ENCODE measurements at places on chromosomes 3 and 15. TPM values are rescaled to one million over a fixed set of nuclear protein-coding genes. Genes with fewer than 3 reads are reported as not detected.
A peak's percentile ranks its signal among the peaks of the same experiment; 100 is the strongest.

GRCh38 chr15:60583946-60584345, 105.0 kb upstream of the ICE2 start:
- peaks cover 3% of the 10 kb centered on the region for H3K27me3 ChIP-seq
- no peak for DNase-seq
- H3K4me1 ChIP-seq, result no peaks in the 10 kb centered on the region
- no peak overlapping the region for H3K4me3 ChIP-seq
- H3K27ac ChIP-seq, result no peak overlapping the region
- no peaks in the 10 kb centered on the region for H3K36me3 ChIP-seq

DNA sequence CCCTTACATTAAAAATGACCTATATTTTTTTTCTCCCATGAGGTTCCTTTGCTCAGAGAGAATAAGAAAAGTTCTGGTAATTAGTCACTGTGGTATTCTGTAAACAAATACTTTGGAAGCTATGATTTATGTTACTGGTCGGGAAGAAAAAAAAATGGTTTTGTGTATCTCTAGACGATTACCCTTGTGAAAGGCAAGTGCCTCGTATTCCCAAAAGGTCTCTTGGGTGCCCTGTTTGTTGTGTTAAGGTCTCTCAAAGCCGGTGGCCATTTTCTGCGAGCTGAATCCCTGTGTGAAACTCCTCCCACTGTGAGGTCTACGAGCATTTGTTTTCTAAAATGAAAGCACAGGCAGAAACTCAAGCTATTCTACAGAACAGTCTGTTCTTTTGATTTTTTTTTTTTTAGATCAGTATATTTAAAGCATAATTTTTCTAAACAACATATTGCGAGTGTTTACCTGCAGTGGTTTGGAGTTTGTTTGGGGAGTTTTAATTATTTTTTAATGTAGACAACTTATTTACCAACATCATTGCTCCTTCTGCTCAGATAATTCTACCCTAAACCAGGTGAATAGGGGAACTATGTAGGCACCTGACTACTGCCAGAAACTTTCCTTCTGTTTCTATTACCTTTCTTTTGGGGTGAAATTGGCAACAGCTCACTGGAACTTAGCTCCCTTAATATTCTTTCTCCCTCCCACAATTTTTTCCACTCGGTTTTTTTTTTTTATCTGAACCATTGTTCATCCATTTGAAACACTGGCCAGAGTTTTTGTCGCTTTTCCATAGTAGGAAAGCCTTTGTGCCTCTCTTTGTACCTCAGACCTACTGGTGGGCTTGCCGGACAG, 44.0 kb downstream of the ZBTB38 start:
- H3K4me3 ChIP-seq, result peak overlapping the region; percentile 18
- no peak for DNase-seq
- peaks cover 83% of the 10 kb centered on the region for H3K36me3 ChIP-seq
- H3K27ac ChIP-seq, result peak overlapping the region; percentile 100
- no peaks in the 10 kb centered on the region for H3K27me3 ChIP-seq

DNA sequence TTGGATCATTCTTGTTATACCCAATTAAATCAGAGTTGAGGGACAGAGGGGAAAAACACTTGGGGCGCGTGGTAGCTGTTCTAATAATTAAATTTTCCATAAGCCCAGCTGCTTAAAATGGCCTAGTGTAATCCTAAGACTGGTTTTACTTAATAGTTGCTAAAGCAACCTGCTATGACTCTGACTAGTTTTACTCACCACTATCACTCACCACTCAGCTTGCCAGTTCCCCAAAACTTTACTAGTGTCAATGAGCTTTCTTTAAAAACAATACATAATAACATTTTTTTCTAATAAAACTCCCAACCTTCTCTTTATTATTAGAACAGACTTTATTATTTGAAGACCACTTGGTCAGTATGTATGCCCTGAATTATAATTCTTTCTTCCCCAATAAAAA, 49.6 kb downstream of the ECT2 start:
- H3K4me3 ChIP-seq, result no peak overlapping the region
- peak overlapping the region; percentile 5 for H3K27ac ChIP-seq
- H3K27me3 ChIP-seq, result no peaks in the 10 kb centered on the region
- no peak for DNase-seq
- peaks cover 10% of the 10 kb centered on the region for H3K36me3 ChIP-seq
- peaks cover 3% of the 10 kb centered on the region for H3K4me1 ChIP-seq

DNA sequence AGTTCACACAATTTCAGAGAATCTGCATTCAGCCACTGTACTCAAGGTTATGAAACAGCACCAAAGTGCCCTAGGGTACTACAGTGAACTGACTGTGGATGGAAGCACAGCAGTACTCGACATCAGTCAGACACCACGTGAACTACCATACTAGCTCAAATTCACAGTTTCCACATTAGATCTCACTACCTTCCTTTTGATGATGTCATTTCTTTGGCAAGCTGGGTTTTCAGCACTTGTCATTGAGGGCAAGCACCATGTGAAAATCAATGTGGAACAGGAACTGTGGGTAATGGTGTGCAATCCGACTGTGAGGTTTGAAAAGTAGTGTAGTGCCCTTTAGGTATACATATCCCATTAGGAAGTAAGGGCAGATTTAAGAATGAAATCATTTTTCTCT, 110.5 kb upstream of the BFSP2 start:
- no peak for DNase-seq
- H3K36me3 ChIP-seq, result no peaks in the 10 kb centered on the region
- H3K4me3 ChIP-seq, result no peak overlapping the region
- H3K27ac ChIP-seq, result no peak overlapping the region
- peaks cover 10% of the 10 kb centered on the region for H3K4me1 ChIP-seq
- no peaks in the 10 kb centered on the region for H3K27me3 ChIP-seq

GRCh38 chr3:143991713-143992112, 20.1 kb downstream of the DIPK2A start:
- H3K27me3 ChIP-seq, result no peaks in the 10 kb centered on the region
- no peak overlapping the region for H3K27ac ChIP-seq
- H3K36me3 ChIP-seq, result no peaks in the 10 kb centered on the region
- no peak overlapping the region for H3K4me3 ChIP-seq
- H3K4me1 ChIP-seq, result no peaks in the 10 kb centered on the region

- peaks cover 94% of the 10 kb centered on the region for H3K36me3 ChIP-seq
- H3K27me3 ChIP-seq, result no peaks in the 10 kb centered on the region
- H3K27ac ChIP-seq, result no peak overlapping the region
- DNase-seq, result no peak
- no peak overlapping the region for H3K4me3 ChIP-seq
- peaks cover 23% of the 10 kb centered on the region for H3K4me1 ChIP-seq
Measured at GRCh38 chr15:68315035-68315434, 37.5 kb downstream of the FEM1B start.

DNA sequence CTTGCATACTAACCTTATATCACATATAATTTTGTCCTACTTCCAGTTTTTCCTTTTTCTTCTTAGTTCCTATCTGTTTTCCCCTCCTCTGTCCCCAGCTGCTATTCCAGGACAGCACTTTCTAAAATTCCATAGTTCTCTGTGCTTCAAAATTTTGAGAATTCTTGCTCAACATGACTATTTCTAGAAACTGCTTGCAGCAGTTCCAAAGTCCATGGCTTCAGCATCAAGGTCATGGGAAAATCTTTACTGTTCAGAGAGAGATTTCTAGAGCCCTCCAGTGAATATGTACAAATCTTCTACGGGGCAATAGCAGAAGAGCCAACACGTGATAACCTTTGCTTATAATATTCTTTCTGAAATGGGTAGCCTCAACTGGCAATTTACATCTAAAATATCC, 76.1 kb upstream of the PHLDB2 start:
- no peak overlapping the region for H3K4me3 ChIP-seq
- H3K4me1 ChIP-seq, result peaks cover 6% of the 10 kb centered on the region
- no peaks in the 10 kb centered on the region for H3K36me3 ChIP-seq
- H3K27ac ChIP-seq, result no peak overlapping the region
- H3K27me3 ChIP-seq, result no peaks in the 10 kb centered on the region

The BCHE gene
- not detected for total RNA-seq

The SNX22 gene
- total RNA-seq, result 0.29 TPM

- H3K27ac ChIP-seq, result no peak overlapping the region
- H3K27me3 ChIP-seq, result no peaks in the 10 kb centered on the region
- no peaks in the 10 kb centered on the region for H3K36me3 ChIP-seq
- no peak for DNase-seq
- H3K4me1 ChIP-seq, result no peaks in the 10 kb centered on the region
Measured at GRCh38 chr3:16785465-16785864, 99.3 kb upstream of the PLCL2 start.

GRCh38 chr15:68751622-68752021, 69.1 kb downstream of the ANP32A start:
- peaks cover 19% of the 10 kb centered on the region for H3K27me3 ChIP-seq
- no peaks in the 10 kb centered on the region for H3K4me1 ChIP-seq
- no peaks in the 10 kb centered on the region for H3K36me3 ChIP-seq
- H3K4me3 ChIP-seq, result no peak overlapping the region
- H3K27ac ChIP-seq, result no peak overlapping the region
- DNase-seq, result no peak

The CYP8B1 gene
- total RNA-seq, result not detected

The MESP1 gene
- under 0.01 TPM for total RNA-seq

- H3K36me3 ChIP-seq, result no peaks in the 10 kb centered on the region
- peak; percentile 70 for DNase-seq
Measured at GRCh38 chr3:143847787-143848631, at the start of gene SLC9A9. TSS of gene SLC9A9 (minus strand) at chr3:143848468. CDS start at chr3:143848322, 146 bp downstream.

DNA sequence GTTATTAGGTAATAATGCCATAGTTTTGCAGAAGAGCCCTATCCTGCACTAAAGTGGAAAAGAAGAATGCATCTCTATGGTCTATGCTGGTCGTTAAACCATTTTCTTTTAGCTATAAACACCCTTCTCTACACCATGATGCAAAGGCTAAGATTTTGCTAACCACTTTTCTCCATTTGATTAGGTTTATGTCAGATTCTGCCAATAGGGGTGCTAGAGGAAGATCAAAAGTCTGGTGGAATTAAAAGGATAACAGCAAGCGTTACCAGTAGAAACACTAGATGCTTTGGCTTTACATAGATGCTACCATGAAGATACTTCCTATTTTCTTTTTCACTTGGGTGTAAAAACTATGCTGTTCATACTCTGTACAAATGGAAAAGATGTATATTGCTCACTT, 669.8 kb upstream of the ARPP21 start:
- no peak overlapping the region for H3K4me3 ChIP-seq
- no peak overlapping the region for H3K27ac ChIP-seq
- no peaks in the 10 kb centered on the region for H3K4me1 ChIP-seq
- H3K36me3 ChIP-seq, result no peaks in the 10 kb centered on the region
- no peaks in the 10 kb centered on the region for H3K27me3 ChIP-seq

- H3K36me3 ChIP-seq, result no peaks in the 10 kb centered on the region
- H3K4me1 ChIP-seq, result no peaks in the 10 kb centered on the region
- H3K27ac ChIP-seq, result no peak overlapping the region
- H3K4me3 ChIP-seq, result no peak overlapping the region
- no peaks in the 10 kb centered on the region for H3K27me3 ChIP-seq
Measured at GRCh38 chr15:81209635-81210034, 13.0 kb downstream of the IL16 start.

DNA sequence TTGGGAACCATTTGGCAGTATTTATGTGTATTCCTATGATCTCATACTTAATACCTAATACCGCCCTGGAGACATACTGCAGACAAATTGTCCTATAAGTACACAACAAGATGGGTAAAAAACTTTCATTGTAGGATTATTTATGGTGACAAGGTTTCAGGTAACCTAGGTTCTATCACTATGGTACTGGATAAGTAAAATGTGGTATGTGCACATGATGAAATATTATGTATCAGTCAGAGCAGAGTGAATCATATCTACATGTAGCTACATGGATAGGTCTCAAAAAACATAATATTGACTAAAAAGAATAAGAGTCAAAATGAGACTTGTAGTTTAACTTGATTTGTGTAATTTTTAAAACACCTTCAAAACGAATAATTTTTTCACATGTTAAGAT, 147.8 kb downstream of the LEKR1 start:
- no peak for DNase-seq
- no peaks in the 10 kb centered on the region for H3K36me3 ChIP-seq
- H3K4me1 ChIP-seq, result no peaks in the 10 kb centered on the region
- H3K4me3 ChIP-seq, result no peak overlapping the region

DNA sequence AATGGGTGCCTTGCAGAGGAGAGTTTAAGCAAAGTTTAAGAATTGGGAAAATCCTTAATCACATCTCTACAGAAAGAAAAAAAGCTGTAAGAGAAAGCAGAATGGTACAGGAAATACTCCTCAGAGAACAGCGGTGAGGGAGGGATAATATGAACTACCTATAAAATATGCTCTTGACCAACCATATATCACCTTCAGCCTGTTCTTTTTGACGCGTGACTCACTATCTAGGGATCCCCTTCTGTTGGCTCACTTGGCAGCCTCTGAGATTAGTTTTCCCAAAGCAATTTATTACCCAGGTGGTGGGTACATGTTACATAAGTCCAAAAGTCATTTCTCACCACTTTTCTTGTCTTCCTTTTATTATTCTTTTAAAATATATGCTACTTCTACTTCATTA, 97.7 kb downstream of the CNTN6 start:
- no peak overlapping the region for H3K4me3 ChIP-seq
- H3K27ac ChIP-seq, result no peak overlapping the region
- no peaks in the 10 kb centered on the region for H3K36me3 ChIP-seq
- no peaks in the 10 kb centered on the region for H3K27me3 ChIP-seq
- H3K4me1 ChIP-seq, result no peaks in the 10 kb centered on the region

DNA sequence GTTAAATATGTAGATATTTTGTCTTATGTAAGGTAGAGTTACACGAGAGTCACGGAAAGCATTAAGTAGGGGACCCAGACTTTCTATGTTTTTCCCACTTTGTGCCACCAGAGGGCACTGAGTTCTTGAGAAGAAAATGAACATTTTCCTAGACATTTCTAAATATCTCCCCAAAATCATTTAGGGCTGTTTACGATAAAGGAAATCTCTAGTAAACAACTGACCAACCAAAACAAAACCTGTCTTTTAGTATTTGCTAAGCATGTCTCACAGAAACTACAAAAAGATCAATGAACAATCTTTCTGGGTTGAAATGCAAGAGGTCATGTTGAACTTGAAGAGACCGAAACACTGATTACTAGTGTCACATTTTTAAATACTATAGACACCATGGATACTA, 16.1 kb downstream of the POU1F1 start:
- H3K4me3 ChIP-seq, result peak overlapping the region; percentile 11
- no peaks in the 10 kb centered on the region for H3K27me3 ChIP-seq
- no peaks in the 10 kb centered on the region for H3K36me3 ChIP-seq
- no peak overlapping the region for H3K27ac ChIP-seq
- peaks cover 3% of the 10 kb centered on the region for H3K4me1 ChIP-seq

DNA sequence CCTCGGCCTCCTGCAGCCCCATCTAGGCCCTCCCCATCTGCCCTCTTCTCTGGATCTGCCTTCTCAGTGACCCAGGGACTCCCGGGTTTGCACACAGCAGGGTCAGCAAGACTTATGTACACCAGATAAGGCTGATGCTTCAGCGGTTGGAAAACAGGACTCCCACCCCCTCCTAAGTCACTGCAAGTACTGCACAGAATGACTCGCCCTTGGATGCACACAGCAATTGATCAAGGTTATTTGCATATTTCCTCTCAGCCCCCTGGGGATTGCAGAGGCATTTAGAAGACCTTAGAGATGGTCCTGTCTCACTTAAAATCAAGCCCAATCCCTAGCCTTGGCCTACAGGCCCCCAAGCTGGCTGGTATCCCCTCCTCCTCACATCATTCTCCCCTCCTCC, 8.9 kb downstream of the ACAN start:
- DNase-seq, result no peak
- no peak overlapping the region for H3K4me3 ChIP-seq
- no peak overlapping the region for H3K27ac ChIP-seq
- H3K36me3 ChIP-seq, result no peaks in the 10 kb centered on the region

The PARP14 gene
- total RNA-seq, result 67.2 TPM
